ENCODE measurements at places on chromosomes 1 and 21. TPM values are rescaled to one million over a fixed set of nuclear protein-coding genes. Genes with fewer than 3 reads are reported as not detected.

Gene TLCD4
- 174 TPM for total RNA-seq

Gene PADI2
- 0.40 TPM for total RNA-seq

Gene LENEP
- total RNA-seq = not detected

Gene RPAP2
- total RNA-seq = 10.5 TPM

Gene PRUNE1
- 12.2 TPM for total RNA-seq

Gene PAPPA2
- total RNA-seq = 0.45 TPM

Gene OR2T33
- total RNA-seq = not detected

Gene RAVER2
- total RNA-seq = 0.43 TPM

Gene ANGPTL3
- total RNA-seq = 220 TPM

Gene CD247
- total RNA-seq = 0.65 TPM

GRCh38 chr1:97797403-97798183 is 123.2 kb downstream of the DPYD start:
- DNase-seq = no peak

GRCh38 chr1:11406845-11407244 is 72.1 kb upstream of the DISP3 start:
- DNase-seq = no peak

DNA sequence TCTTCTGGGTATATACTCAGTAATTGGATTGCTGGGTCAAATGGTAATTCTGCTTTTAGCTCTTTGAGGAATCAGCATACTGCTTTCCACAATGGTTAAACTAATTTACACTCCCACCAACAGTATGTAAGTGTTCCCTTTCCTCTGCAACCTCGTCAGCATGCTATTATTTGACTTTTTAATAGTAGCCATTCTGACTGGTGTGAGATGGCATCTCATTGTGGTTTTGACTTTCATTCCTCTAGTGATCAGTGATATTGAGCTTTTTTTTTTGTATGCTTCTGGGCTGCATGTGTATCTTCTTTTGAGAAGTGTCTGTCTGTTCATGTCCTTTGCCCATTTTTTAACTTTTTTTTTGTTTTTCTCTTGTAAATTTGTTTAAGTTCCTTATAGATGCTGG is 279.4 kb downstream of the PTGER3 start:
- DNase-seq = no peak

DNA sequence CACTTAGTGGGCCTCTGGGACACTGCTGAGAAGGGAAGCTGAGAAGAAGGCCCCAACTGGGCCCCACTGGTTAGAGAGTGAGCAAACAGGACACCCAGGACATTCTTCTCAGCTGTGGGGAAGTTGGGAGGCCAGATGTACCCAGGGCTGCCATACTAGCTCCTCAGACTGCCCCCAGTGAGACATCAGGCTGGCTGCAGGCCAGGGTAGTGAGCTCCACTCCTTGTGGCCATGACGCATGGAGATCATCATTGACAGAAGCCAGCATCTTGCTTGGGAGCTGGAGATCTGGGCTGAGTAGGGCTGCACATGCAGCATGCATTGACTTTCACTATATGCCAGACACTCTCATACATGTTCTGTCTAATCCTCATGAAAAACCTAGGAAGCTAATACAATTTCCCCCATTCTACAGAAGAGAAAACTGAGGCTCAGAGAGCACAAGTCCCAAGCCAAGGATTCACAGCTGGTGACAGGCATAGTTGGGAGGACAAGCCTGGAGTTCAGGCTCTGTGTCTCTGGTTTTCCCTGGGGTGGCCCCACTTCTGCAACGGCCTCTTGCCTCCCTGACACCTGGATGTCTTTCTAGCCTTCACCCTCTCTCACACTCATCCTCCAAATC is 24.1 kb upstream of the MYCL start:
- no peak for DNase-seq

- DNase-seq = no peak
These were observed 1.3 kb upstream of the S100A10 start for GRCh38 chr1:151994956-151995355.

DNA sequence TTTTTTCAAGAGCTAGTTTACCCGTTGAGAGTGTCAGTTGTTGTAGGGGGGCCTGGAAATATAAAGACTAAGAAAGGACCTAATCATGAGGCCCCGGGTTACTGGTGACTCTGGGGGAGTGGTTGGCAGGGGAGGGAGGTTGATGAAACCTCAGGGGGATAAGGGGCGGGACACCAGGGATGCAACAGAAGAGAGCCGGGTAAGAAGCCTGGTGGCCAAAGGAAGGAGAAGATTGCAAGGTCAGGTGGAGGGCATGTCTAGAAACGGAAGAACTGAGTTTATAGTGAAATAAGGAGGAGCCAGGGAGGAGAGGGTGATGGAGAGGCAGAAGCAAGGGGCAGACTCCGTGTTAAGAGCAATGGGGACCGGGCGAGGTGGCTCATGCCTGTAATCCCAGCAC is 12.5 kb upstream of the SPOCD1 start:
- DNase-seq = no peak

DNA sequence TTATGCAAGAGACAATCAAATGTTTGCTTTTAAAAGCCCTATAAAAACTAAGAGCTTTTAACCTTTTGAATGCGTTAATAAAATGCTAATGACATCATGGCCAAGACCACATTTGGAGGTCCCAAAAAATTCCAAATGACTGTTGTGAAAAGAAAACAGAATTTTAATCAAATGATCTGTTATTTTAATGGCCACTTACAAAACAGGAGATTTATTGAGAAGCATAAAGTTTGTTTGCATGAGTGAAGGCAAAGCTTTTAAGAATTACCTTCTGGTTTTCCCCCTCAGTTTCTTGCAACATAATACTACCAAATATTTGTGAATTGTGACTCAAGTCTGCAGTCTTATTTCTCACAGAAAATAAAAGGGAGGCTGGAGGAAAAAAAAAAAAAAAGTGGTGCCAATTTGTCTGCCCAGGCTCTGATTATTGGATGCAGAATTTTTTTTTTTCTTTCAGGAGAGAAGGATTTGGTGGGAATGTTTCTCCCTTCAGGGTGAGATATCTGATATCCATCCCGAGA is 60.7 kb downstream of the GORAB start:
- DNase-seq = no peak

- DNase-seq = no peak
These were observed 3.8 kb downstream of the RGS2 start for GRCh38 chr1:192812420-192813209.

GRCh38 chr1:8396786-8397406 is 79.0 kb downstream of the SLC45A1 start:
- DNase-seq = no peak

GRCh38 chr1:213947200-213947801 is 40.5 kb upstream of the PROX1 start:
- DNase-seq = no peak

- DNase-seq = no peak
These were observed 33.6 kb upstream of the LHX8 start for GRCh38 chr1:75100481-75101092.

DNA sequence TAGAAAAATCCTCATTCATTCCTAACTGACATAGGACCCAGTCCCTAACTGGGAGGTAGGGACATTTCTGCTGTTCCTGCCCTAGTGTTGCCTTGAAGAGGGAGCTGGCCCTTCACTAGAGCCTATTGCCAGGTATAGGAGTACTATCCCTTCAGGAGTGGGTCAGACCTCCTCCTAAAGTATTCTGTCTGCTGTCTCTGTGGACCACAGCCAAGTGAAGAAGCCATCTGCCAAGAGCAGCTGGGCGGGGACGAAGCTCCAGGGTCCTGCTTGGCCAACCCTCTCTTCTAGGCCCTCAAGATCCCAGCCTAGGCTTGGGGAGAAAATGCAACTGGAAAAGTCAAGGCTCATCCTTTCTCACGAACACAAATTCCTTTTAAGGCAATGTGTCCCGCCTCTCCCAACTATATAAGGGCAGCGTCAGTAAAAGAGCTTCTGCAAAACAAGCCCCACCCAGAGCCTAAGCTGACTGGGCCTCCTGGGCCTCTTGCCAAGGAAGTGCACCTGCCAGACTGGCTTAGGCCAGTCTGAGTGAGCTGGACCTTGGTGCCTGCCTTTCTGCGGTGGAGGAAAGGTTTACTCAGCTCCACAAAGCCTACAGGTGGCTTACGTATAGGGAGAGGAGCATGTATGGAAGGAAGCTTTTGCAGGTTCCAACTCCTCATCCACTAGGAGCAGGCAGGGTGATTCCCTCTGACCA is 638 bp upstream of the TUFT1 start:
- peak; percentile 90 for DNase-seq

- DNase-seq = no peak
These were observed 403 bp downstream of the CCNL2 start for GRCh38 chr1:1398677-1399186.

- DNase-seq = peak; percentile 33
These were observed 14.3 kb downstream of the MRAP start for GRCh38 chr21:32312976-32313375.

- no peak for DNase-seq
These were observed 6.1 kb downstream of the DMRTB1 start for GRCh38 chr1:53465023-53465957.

- no peak for DNase-seq
These were observed 70.7 kb upstream of the CAMK1G start for GRCh38 chr1:209512821-209513220.

DNA sequence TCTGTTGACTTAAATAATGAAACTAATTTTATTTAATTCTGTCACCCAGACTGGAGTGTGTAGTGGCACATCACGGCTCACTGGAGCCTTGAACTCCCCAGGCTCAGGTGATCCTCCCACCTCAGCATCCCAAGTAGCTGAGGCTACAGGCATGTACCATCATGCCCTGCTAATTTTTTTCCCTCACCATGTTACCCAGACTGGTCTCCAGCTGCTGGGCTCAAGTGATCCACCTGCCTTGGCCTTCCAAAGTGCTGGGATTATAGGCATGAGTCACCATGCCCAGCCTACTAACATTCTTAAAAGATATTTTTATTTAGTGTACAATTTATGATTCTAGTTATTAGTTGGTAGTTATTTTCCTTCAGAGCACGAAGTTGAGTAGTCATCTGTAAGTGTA is 49.5 kb downstream of the NRDC start:
- DNase-seq = no peak

GRCh38 chr1:226121587-226122400 is 59.3 kb downstream of the H3-3A start:
- DNase-seq = peak; percentile 62

DNA sequence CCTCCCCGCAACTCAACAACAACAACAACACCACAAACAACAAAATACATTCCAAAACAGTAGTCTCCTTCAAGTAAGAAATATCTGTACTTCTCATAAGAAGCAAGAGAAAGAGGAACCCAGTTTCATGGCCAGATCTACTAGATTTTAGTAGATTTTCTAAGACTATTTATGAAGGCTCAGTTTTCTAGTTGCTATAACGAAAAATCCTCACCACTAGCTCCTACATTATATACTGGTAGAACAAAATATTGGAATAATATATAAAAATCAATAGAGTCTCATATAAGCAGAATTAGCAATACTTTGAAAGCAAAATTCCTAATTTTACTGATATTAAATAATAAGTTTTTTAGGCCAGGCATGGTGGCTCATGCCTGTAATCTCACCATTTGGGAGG is 86.9 kb downstream of the LYST start:
- DNase-seq = no peak

GRCh38 chr1:1230656-1231399 is 973 bp downstream of the SDF4 start:
- peak; percentile 57 for DNase-seq

- DNase-seq = no peak
These were observed 52.1 kb downstream of the ARID4B start for GRCh38 chr1:235275836-235276235.

- DNase-seq = no peak
These were observed 256.5 kb downstream of the ZNF648 start for GRCh38 chr1:181804989-181805388.

GRCh38 chr21:46457801-46458314 is 833 bp upstream of the DIP2A start:
- no peak for DNase-seq

DNA sequence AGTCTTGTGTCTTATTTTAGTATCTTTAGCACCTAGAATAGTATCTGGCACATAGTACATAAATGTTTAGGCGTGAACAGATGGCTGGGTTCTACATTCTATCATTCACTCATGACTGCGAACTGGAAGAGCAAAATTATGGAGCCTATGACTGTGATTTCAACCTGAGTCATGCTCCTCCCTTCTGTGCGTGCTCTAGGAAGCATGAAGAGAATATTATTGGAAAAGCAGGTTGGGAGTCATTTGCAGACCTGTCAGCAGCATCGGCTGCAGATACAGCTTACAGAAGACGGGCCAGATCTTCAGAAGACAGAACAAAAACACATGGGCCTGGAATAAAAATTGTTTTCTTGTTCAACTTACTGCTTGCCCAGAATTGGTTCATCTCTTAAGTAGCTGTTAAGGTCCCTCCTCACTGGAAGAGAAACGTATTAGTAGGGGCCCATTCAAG is 344.0 kb upstream of the USP24 start:
- DNase-seq = no peak

GRCh38 chr1:19941206-19941568 is 17.8 kb upstream of the PLA2G2E start:
- no peak for DNase-seq

DNA sequence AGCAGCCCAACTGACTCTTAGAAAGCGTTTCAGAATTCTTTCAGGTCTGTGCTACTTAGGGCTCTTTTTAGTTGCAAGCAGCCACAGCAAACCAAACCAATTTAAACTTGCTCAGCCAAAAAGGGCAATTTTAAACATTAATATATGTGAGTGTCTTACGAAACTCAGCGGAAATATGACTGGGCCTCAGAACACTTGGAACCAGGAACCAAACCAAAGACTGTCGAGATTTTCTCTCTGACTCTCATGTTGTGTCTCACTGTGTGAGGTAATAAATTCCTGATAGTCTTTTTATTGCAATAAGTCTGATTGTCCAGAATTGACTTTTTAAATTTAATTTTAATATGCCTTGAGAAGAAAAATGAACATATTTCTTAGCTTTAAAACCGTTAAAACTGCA is 122.3 kb downstream of the SYF2 start:
- DNase-seq = no peak

- DNase-seq = no peak
These were observed 18.1 kb downstream of the USP48 start for GRCh38 chr1:21764615-21765423.

DNA sequence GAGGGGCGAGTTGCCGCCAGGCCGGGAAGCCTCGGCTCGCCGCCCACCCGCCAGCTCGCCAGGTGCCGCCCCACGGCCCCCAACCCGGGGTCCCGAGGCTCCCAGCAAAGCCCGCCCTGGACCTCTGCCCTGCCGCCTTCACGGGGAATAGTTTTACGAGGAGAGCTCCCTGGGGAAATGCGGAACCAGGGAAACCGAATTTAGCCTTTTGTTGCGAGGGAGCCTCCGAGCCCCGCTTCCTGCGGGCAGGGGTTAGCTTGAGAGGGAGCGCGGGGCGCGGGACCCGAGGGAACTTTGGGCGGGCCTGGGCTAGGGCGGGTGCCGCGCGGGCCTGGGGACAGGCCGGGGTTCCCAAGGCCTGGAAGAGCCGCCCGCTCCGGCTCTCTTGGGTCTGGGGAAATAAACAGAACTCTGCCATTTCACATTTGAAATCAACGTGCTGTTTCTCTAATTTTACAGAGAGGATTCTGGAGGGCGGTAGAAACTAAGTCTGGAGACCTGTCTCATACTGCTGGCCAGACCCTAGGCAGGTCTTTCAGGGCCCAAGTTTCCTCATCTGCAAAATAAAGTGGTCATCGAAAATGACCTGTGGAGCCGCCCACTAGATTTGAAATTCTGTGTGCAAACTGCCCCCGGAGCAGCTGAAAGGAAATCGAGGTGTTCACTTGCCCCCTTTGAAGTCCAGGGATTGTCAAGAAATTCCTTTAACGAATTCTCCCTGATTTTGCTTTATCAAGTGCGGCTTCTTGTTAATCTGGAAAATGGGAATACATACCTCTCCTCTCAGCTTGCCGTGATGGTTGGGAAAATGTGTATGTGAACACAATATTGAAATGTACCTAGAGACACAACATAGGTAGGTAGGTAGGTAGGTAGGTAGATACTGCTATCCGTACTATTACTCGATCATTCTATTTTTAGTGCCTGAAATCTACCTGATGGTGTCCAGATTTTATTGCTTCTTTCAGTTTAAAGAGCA is 749 bp upstream of the GLUL start:
- DNase-seq = no peak
